ENCODE measurements at places on chromosomes 12 and 14.

GRCh38 chr14:92785667-92786426, 8.3 kb upstream of the GOLGA5 start:
- peak; percentile 70 for DNase-seq

- peak; percentile 35 for DNase-seq
These were observed 52.2 kb downstream of the LRP6 start for GRCh38 chr12:12214635-12215131.

GRCh38 chr12:52557476-52557875, 4.5 kb upstream of the KRT71 start:
- no peak for DNase-seq

- no peak for DNase-seq
These were observed 243.1 kb downstream of the BCAT1 start for GRCh38 chr12:24705741-24706358.

- no peak for DNase-seq
These were observed 52.8 kb downstream of the FOS start for GRCh38 chr14:75331471-75331870.

- DNase-seq = no peak
These were observed 16.2 kb downstream of the PLEKHD1 start for GRCh38 chr14:69500736-69501135.

DNA sequence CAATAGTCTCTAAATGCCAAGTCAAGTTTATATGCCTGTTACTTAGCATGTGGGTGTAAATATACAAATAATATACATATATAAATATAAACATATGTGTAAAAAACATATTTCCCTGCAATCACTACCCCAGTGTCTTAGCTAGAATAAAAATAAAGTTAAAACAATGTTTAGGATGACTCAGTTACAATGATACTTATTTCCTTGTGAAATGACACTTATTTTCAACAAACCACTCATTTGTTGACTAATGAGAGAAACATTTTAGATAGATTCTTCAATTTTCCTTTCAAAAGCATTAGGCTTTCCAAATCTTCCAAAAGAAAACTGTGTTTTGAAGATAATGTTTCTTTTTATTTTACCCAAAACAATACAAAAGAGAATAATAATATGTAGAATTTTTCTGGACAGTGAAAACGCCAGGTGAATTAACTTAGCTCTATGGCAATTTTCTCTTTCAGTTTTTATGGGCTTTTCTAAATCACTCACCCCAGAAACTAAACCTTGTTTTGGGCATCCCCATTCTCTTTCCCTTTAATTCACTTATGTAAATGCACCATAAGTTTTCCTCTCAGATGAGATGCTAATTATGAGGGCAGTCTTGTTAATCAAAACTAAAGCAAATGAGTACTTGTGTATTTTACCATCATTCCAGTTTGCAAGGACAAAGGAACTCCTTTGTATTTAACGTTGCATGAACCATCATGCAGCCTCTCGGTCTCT, 465.9 kb downstream of the BCAT1 start:
- peak; percentile 17 for DNase-seq

GRCh38 chr14:100893228-100893601, 10.3 kb downstream of the RTL1 start:
- DNase-seq = no peak

- no peak for DNase-seq
These were observed 247.6 kb upstream of the PWP1 start for GRCh38 chr12:107437954-107438353.

GRCh38 chr12:43277651-43278540, 274.1 kb downstream of the ADAMTS20 start:
- no peak for DNase-seq

DNA sequence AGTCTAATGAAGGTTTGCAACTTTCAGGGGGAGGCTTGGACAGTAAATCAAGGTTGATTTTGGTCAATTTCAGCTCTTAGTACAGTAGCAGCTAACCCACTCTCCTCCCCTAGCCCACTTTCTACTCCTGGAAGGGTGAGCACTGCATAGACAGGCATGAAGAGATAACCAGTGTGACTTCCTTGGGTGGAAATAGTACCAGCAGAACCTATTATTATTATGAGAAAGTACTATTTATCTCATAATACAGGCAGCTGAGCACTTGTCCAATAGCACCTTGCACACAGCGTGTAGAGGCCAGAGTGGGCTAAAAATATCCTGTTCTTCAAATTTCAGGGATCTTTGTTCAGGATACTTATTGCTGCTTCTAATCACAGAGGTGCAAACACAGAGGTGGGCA, 96.2 kb upstream of the FKBP4 start:
- no peak for DNase-seq

DNA sequence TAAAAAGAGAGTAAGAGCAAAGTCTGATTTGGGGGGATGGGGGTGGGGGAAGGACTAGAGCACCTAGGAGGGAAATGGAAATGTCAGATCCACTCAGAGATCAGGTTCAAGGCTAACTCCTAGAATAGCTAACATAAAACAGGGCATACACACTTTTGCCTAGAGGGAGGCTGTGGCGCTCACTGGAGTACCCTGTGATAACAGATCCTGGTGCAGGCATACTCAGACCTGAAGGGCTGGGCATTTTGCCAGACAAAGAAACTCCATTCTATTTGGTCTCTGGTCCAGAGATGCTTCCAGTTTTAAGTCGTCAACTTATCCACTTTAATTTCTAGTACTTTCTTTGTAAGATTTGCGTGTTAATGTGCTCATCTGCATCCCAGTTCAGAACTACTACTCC, 5.8 kb downstream of the CTDSP2 start:
- DNase-seq = no peak

DNA sequence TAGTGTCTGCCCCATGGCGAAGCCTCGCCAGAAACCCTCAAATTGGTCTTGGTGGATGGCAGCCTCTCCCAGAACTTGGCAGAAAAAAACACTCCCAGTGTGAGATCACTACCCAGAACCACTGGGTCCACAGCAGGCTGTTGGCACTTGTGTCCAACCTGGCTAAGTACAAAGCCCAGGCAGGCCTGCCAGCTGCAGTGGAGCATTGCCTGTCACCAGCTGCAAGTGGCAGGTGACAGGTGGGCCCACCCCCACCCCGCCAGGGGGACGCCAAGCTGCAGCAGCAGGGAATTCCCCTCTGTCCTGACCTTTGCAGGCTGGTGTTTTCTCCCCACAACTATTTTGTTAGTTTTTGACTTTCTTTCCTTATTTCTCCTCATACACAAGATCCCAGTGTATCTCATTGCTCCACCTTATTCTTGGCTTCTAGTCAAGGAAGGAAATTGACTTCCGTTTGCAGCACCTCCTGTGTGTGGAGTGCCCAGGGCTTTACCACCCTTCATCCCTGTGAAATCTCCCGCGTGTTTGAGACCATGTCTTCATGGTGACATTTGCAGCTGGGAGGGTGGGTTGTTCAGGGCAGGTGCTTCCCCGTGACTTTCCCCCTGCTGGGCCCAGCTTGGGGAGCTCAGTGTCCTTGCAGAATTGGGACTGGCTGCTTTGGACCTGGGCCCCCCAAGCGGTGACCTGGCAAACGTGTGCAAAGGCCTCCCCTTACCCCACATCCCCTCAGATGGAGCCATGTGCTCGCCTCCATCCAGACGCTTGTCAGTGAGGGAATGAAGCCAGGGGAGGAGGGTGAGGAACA, 73.8 kb upstream of the RIN3 start:
- no peak for DNase-seq

GRCh38 chr12:5916785-5917290, 28.2 kb downstream of the ANO2 start:
- no peak for DNase-seq

GRCh38 chr12:49708851-49709250, 1.6 kb upstream of the FMNL3 start:
- DNase-seq = no peak

DNA sequence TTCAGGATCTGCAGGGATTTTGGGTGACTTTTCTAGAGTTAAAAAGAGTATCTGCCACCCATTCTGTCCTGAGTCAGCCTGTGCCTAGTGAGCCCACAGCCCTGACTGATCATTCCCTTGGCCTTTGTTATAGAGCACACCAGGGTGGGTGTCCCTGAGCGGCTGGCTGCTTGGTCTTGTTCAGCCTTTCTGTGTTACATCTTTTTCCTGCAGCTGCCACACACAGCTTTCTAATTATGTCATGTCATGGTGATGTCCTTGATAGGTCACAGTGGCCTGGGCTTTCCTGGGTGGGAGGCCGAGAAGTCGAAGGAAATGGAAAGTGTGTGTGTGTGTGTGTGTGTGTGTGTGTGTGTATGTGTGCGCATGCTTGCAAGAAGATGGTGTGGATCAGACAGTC, 293.2 kb upstream of the CRY1 start:
- no peak for DNase-seq

DNA sequence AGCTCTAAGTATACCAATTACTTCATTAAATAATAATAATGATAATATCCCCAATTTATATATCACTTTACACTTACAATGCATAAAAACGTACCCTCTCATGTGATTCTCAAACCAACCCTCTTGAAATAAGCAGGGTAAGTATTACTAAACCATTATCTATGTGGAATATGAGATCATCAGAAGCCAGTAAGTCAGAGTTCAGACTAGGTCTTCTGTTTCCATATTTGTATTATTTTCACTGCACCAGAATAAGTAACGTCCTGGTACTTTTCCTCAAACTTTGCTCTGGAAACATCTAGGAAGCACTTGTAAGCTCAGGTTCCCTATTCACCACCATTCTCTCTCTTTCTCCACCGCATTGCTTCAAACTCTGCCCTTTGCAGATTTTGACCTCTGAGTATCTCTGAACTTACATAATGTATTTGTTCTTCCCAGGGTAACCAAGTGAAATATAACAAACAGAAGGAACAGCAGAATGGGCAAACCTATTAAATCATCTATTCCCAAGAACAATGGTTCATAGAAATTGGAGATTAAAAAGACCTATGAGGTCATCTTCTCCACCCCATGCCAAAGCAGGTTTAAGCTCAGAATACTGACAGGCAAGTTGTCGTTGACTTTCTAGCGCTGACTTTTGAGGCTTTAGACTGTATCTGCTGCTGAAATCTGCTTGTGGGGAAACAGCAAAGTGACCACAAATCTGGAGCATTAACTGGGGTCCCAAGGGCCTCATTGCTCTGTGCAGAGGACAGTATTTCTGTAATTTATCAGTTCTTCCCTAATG, 161.3 kb upstream of the FAR2 start:
- DNase-seq = no peak

DNA sequence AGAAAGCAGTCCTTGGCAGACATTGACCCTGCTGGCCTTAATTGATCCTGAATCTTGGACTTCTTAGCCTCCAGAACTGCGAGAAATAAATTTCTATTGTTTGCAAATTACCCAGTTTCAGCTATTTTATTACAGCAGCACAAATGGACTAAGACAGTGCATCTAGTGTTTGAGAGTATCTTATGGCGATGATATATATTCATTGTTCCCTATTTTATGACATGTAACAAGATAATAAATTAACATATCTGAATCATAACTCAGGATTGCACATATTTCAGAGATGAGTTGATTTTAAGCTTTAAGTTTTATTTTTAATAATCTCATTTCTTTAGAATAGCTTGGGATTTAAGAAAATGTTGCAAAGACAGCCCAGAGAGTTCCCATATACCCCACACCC, 167.4 kb upstream of the FOXG1 start:
- no peak for DNase-seq

- DNase-seq = no peak
These were observed 45.5 kb downstream of the RAD52 start for GRCh38 chr12:904010-904414.

DNA sequence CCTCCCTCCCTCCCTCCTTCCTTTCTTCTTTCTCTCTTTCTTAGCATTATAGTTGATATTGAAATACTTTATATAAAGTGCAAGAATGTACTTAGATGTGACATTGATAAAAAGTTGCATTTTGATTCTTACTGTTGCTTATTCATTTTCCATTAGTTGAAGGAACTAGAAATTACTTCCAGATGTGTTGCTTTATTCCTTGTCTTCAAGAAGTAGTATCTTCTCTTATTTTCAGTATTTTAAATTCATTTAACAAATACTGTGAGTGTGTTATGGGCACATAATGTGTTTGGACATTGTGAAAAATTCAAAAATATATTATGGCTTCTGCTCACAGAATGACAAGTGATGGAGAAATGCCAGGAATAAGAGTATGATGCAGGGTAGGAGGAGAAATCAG, 45.6 kb downstream of the TRMT5 start:
- DNase-seq = no peak

DNA sequence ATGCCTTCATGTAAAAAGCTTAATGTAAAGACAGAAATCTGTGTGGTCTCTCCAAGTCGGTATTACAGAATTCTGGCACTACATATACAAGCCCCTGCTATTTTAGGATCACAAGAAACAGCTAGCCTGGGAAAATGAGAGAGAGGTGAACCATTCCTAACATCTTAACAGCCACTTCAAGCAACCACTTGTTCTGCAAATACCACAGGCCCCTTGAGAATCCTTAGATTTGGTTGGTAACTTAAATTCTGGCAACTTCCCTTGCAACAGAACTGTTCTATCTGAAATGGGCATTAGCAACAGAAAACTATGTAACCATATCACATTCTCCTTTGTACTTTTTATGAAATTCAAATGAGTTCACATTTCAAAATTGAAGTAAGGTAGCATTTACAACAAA, 68.5 kb downstream of the SPPL3 start:
- no peak for DNase-seq

GRCh38 chr12:78981-79380, 12.4 kb downstream of the IQSEC3 start:
- DNase-seq = no peak

- peak; percentile 84 for DNase-seq
These were observed 5.7 kb downstream of the AHNAK2 start for GRCh38 chr14:104972301-104973134.

DNA sequence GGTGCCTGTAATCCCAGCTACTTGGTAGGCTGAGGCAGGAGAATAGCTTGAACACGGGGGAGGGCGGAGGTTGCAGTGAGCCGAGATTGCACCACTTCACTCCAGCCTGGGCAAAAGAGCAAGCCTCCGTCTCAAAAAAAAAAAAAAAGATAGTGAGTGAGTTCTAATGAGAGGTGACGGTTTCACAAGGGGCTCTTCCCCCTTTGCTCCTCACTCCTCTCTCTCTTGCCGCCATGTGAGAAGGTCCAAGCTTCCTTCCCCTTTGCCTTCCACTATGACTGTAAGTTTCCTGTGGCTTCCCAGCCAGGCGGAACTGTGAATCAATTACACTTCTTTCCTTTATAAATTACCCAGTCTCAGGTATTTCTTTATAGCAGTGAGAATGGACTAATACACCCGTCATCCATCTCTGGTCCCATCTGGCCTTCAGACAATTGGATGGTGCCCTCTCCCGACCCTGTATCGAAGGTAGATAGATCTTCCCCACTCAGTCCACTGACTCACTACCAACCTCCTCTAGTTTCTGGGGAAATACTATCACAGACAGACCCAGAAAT, 27.0 kb upstream of the RCOR1 start:
- no peak for DNase-seq

GRCh38 chr12:121288986-121289385, 7.5 kb downstream of the CAMKK2 start:
- DNase-seq = no peak

GRCh38 chr12:39803151-39803550, 183.5 kb upstream of the ABCD2 start:
- DNase-seq = no peak

- DNase-seq = no peak
These were observed 13.9 kb downstream of the CKB start for GRCh38 chr14:103508521-103509329.
